ENCODE measurements at places on chromosomes 5 and 9.
A peak's percentile ranks its signal among the peaks of the same experiment; 100 is the strongest.

GRCh38 chr5:172178991-172179989, 8.7 kb downstream of the STK10 start:
- no peak for DNase-seq

DNA sequence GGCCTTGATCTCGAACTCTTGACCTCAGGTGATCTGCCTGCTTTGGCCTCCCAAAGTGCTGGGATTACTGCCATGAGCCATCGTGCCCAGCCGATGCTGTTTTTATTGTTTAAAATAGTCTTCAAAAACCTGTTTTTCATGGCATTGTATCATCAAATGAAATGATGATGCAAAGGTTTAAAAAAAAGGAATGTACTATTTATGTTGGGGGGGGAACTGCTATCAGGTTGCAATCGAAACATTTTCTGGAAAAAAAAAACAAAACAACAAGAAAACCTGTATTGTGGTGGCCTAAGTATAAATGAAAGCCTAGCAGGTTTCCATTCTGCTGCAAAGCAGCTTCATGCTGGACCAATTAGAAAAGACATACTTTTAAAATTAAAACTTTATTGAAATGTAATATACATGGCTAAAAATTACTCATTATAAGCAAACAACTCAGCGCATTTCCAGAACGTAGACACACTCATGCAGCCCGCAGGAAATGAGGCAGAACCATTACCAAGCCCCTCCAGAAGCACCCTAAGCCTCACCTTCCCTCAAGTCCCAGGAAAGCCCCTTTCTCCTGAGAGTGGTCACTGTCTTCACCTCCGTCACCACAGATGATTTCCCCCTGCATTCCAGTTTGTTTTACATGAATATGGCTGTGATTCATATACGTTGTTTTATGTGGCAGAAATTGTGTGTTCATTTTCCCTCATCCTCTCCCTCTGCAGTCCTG, 19.0 kb downstream of the GPR107 start:
- no peak for DNase-seq

DNA sequence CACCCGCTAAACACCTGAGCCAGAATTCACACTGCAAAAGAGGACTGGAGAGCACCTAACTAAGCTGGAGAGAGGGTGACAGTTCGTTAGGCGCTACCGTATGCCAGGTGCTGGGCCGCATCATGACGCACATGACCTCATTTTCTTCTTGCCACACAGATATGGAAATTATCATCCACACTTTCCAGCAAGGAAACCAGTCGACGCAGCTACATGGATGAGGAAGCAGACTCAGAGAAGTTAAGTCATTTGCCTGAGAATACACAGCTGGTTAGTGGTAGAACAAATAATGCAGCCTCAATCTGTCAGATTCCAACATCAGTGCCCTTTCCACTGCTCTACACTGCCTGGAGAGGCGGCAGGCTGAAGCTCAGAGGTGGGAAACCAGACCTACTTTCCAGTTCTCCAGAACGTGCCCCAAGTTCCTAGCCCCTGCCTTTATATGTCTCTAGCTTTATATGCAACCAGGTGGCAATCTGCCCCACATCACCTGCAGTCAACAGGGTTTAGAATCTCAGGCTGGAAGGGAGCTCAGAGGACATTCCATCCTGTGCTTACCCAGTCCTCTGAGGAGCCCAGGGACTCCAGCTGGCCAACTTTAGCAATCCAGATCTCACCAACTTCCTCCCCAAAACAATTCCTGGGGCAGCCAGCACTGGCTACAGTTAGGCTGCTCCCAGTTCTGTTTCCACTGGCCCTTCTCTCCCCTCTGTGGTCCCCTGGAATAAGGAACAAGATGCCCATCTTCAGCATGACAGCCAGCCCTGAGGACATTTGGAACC, 8.8 kb downstream of the TNIP1 start:
- DNase-seq: no peak

DNA sequence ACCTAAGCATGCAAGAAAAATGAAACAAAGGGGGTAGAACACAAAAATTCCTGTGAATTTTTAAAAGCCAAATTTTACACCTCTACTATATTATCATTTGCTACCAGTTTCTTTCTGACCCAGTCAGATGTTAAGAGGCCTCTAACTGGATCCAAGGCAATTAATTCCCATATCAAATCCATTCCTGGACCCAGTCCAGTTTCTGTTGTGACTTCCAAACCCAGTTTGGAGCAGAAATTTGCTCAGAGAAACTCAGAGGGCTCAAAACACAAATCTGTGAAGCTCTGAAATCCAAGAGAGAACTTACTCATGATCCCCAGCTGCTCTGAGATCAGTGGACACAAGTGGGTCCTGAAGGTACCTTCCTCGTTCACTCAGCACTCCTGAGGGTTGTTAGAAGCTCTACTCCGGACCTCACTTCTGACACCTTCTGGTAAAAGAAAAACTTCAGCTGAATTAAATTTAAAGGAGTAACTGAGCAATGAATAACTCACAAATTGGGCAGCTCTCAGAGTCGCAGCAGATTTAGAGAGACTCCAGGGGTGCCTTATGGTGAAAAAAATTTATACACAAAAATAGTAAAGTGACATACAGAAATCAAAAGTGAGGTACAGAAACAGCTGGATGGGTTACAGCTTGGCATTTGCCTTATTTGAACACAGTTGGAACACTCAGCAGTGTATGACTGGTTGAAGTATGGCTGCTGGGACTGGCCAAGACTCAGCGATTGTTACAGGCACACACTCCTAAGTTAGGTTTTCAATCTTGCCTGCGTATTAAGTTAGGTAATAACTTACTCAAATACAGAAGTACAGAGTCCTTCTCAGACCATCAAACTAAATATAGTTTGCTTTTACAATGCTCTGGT, 32.4 kb downstream of the INSL4 start:
- no peak for DNase-seq

GRCh38 chr9:96619491-96620180, at the start of gene CDC14B:
CDC14B (minus strand) TSS chr9:96619843; CDS start chr9:96619378, 465 bp downstream.
- peak; percentile 39 for DNase-seq

GRCh38 chr9:95092262-95093072, 225.0 kb downstream of the FANCC start:
- no peak for DNase-seq

GRCh38 chr5:141850786-141851185, 27.4 kb downstream of the PCDH1 start:
- DNase-seq: no peak

DNA sequence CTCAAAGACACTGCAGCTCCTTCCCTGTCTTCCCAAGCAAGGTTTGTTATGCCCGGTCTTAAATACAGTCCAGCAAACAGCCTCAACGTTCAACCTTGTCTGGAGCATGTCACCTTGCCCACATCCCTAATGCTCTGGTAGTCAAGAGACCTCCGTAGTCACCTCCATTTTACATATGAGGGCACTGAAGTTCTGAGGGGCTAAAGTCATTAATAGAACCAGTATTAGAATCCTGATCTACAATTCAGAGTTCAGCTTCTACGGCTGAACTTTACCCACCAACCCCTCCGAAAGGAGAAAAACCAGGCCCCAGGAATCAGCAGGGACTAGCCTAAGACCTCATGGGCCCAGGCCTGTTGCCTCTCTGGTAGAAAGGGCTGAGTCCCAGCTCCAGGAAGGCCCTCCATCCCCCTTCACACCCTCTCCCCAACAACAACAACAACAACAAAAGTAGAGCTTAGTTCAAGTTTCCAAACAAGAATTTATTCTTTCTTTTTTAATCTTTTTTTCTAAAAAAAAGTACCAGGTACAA, 795 bp upstream of the STOML2 start:
- DNase-seq: no peak

DNA sequence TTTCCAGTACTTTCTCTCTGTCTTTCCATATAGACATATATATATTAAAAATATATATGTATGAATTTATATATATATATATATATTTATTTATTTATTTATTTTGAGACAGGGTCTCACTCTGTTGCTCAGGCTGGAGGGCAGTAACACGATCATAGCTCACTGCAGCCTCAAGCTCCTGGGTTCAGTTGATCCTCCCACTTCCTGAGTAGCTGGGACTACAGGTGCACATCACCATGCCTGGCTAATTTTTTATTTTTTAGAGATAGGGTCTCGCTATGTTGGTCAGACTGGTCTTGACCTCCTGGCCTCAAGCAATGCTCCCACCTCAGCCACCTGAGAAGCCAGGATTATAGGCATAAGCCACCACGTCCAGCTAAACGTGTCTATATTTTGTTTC, 210.1 kb downstream of the CD180 start:
- no peak for DNase-seq

GRCh38 chr5:81398741-81399140, 4.8 kb upstream of the ACOT12 start:
- DNase-seq: no peak

DNA sequence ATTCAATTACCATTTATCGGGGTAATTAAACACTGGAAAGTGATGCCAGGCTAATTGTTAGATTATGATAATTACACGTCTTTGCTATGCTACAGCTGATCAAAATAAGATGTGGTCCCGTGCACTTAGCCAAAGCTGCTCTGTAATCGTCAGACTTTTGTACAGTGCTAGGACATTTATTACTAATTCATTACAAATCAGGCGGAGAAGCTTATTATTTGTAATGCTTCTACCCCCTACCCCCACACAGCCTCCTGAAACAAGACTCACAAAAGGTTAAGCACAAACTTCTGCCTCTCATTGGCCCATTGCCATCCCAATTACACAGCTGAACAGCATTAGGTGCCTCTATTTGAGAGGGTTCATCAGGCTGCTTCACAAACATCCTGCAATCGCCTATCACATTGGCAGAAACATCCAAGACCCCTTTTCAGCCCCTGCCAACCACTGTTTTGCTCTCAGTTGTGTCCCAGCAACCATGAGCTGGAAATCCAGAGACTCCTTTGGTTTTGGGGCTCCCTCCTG, 232.7 kb downstream of the EFNA5 start:
- no peak for DNase-seq

DNA sequence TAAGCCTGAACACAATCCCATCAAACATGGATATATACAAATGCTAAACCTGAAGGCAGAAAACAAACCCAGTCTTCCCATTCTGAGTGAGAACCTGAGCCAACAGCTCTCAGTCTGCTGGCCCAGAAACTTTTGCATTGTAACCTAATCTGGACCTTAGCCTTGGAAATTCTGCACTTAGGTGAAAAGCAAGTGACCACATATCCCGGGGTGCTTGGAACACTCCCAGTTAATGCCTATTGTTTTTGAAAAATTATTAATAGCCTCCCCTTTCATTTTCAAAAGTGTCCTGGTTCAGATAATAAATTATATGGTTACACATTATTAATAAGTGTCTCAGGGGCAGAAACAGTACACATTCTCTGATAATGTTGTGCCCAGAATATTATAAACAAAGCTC, 228.3 kb upstream of the TARS1 start:
- DNase-seq: no peak

DNA sequence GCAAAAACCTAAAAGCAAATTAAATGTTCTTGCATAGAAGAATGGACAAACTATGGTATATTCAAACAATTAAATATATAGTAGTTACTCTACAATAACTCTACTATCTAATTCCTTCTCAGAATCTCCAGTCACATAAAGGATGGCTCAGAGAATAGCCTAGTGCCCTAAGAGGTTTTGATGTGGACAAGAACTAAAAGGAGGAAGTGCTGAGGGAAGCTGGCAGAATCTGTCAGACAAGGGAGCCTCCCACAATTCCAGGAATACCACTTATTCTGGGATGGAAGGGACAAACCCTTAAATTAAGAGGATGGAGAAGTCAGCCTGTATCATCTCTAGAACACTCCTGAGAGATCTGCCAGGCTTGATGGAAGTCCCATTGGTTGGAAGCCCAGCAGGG, 30.4 kb downstream of the TNFSF8 start:
- no peak for DNase-seq

DNA sequence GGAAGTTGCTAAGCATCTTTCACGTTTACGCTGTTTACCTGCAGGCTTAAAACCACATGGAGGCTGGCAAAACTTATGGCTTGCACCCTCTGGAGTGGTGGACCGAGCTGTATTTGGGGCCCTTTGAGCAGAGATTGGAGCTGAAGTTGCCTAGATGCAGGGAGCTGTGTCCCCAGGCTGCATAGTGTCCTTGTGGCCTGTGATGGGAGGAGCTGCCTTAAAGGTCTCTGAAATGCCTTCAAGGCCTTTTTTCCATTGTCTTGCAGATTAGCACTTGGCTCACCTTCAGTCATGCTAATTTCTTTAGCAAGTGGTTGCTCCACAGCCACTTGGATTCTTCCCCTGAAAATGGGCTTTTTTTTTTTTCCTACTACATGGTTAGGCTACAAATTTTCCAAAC, 81.5 kb upstream of the CHD1 start:
- DNase-seq: no peak

DNA sequence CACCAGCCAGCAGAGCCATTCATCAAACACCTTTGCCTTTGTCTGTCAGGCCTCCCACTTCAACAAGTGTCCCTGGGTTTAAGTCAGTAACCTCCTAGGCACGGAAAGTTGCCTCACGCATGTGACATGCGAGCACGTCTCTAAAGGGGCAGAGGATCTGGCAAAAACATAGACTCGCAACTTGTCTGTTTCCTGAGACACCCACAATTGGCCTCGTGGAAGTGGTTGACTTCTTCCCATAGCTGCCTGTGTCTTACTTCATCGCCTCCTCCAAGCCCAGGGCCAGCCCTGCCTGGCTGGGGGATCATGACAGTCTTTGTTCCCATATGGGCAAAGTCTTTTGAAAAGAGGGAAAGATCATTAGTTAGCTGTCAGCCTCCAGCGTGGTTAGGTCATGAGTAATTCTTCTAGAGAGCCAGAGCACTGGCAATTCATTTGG, 35.5 kb upstream of the GLRX start:
- no peak for DNase-seq

DNA sequence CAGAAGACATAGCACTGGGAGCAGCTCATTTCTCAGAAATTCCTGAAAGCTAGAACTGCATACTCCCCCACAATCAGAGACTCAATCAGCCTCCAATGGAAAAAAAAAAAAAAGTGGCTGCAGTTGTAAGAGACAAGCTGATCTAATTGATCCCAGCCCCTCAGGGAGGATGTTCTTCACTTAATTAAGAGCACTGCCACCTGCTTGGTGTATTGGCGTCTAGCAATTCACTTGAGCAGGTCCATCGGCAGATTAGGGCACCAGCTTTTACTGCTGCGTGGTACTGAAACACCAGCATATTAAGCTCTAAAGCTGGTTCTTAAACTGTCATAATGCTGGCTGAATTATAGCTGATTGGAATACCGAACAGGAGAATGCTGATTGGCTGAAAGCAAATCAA, 1890.1 kb upstream of the WWC1 start:
- no peak for DNase-seq

GRCh38 chr9:107540164-107540561, 50.6 kb upstream of the KLF4 start:
- no peak for DNase-seq

DNA sequence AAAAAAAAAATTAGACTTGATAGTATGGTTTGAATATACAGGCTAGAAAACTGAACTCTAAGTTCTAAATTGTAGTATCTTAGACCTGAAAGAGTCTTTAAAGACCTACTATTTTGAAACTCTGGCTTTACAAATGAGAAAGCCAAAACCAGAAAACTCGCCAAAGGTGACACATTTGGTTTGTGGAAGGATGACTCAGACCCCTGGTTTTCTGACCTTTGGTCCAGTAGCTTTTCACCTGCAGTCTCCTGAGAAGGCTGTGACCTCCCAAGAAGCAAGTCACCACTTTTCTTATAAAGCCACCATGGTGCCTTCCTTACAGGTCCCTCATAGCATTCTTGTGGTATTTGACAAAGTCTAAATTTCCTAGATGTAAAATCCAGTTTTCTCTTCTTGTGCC, 102.1 kb upstream of the CEP78 start:
- DNase-seq: no peak

Data from stimulated activated CD8-positive, alpha-beta memory T cell treated with anti-CD3 and anti-CD28 coated beads, Interleukin-2, amount 100 ng/mL, for 1 hour (primary cell).